ENCODE measurements at places on chromosomes 13 and 19.
A peak's percentile ranks its signal among the peaks of the same experiment; 100 is the strongest.

DNA sequence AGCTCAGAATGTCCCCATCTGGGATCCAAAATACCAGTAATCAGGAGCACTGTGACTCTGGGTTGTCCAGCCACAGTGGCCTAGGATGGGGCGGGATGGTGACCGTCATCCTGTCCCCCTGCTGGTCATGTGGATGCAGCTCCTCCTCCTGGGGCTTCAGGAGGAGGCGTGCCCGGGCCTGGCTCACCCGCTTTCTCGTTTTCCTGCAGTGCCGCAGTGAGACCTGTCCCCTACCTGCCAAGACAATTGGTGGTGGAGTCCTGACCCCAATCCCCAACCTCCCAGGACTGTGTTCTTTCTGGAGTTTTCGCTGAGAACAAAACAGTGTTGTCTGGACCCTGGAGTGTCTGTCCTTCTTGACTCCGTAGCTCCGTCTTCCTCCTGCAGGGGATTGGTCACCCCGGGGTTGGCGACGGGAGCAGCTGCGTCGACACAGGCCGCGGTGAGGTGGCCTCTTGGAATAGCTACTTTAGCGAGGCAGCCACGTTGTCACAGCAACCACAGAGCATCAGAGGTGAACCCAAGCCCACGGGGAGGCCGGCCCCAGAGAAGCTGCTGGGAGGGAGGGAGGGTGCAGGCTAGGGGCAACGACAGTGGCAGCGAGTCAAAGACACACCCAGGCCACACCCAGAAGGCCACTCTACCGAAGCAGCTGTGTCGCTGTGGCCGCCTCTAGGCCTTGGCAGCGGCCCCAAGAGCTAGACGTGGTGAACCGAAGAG, 10.2 kb upstream of the EMC10 start:
- peak; percentile 94 for DNase-seq

- no peak for DNase-seq
Observed at GRCh38 chr13:79194272-79194671, 211.8 kb downstream of the RBM26 start.

- no peak for DNase-seq
Observed at GRCh38 chr13:83975655-83976165, 93.4 kb upstream of the SLITRK1 start.

DNA sequence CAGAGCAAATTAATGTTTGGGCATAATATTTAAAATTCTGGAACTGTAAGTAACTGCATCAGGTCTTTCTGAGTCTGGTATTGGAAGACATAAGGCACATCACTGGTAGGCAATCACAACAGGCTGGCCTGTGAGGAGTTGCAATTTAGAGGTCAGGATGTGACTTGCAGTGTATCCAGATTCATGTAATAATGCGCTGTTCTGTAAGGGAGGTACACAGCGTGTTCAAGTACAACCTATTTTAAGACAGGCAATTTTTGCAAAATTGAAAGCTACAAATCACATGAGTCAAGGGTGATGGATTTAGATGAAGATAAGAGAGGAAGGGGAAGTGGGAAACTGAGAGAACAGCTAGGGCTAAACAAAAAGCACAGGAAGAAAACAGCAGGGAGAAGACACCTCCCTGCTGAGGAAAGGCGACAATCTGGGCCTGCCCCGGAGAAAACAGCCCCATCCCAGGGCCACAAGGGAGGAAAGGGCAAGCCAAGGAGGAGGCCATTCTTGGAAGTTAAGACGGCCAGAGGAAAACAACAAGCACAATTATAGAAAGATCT, 138.1 kb downstream of the LACC1 start:
- no peak for DNase-seq

DNA sequence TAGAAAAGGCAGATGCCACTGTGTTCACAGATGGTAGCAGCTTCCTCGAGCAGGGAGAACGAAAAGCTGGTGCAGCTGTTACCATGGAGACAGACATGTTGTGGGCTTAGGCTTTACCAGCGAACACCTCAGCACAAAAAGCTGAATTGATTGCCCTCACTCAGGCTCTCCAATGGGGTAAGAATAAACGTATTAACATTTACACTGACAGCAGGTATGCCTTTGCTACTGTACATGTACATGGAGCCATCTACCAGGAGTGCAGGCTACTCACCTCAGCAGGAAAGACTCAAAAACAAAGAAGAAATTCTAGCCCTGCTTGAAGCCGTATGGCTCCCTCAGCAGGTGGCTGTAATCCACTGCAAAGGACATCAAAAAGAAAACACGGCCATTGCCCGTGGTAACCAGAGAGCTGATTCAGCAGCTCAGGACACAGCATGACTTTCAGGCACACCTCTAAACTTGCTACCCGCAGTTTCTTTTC, 197.7 kb downstream of the ZNF737 start:
- DNase-seq, result no peak

All from H7 (cell line).